ENCODE measurements at places on chromosomes 13 and 19.

- DNase-seq: no peak
Observed at GRCh38 chr13:38819053-38819452, 132.2 kb downstream of the FREM2 start.

- DNase-seq: no peak
Observed at GRCh38 chr19:23345838-23346237, 49.4 kb downstream of the ZNF91 start.

DNA sequence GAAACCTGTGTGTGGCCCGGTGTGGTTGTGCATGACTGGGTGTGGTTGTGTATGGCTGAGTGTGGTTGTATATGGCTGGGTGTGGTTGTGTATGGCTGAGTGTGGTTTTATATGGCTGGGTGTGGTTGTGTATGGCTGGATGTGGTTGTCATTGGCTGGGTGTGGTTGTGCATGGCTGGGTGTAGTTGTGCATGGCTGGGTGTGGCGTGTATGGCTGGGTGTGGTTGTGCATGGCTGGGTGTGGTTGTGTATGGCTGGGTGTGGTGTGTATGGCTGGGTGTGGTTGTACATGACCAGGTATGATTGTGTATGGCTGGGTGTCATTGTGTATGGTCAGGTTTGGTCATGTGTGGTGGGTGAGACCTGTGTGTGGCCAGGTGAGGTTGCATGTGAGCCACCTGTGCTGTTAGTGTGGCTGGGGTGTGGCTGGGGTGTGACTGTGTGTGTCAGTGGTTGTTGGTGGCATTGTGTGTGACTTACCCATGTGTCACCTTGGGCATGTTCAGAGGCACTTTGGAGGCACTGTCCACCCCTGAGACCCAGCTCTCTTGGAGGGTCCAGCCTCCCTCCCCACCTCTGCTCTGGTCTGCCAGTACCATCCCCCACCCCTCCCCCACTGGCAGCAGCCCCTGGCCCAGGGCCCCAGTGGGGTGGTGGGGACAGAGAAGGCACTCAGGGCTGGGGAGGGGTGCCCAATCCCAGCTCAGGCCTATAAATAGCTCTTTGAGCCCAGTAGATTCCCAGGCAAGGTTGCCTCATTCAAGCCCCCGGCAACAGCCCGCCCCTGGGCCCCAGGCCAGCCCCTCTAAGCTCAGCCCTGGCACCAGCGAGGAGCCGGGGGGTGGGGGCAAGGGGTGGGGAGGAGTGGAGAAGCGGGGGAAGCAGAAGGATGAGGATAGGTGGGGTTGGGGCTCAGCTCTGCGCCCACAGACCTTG lies 3.9 kb upstream of the NCAN start:
- no peak for DNase-seq

GRCh38 chr13:30735025-30735871 lies at the start of gene ALOX5AP:
Gene ALOX5AP, plus strand, starts transcription at chr13:30735543. Its CDS starts 63 bp downstream, at chr13:30735606.
- DNase-seq: no peak

DNA sequence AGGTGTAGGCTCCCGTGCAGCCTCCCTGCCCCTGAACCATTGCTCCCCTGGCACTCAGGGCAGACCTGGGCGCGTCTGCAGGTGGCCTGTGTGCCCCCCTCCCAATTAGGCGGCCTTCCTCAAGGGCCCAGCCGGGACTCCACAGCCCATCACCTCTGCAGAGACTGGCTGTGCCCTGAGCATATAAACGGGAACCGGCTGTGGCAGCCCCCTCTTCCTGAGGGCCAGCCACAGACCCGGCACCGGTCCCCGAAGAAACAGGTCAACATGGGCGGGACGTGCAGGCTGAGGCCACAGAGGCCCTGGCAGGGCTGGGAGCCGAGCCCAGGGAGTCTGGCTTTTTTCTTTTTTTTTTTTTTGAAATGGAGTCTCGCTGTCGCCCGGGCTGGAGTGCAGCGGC lies 12.0 kb downstream of the PIAS4 start:
- no peak for DNase-seq

GRCh38 chr13:34152409-34152808 lies 334.5 kb downstream of the RFC3 start:
- no peak for DNase-seq

- DNase-seq: no peak
Observed at GRCh38 chr19:8338835-8339234, 4.2 kb downstream of the KANK3 start.

DNA sequence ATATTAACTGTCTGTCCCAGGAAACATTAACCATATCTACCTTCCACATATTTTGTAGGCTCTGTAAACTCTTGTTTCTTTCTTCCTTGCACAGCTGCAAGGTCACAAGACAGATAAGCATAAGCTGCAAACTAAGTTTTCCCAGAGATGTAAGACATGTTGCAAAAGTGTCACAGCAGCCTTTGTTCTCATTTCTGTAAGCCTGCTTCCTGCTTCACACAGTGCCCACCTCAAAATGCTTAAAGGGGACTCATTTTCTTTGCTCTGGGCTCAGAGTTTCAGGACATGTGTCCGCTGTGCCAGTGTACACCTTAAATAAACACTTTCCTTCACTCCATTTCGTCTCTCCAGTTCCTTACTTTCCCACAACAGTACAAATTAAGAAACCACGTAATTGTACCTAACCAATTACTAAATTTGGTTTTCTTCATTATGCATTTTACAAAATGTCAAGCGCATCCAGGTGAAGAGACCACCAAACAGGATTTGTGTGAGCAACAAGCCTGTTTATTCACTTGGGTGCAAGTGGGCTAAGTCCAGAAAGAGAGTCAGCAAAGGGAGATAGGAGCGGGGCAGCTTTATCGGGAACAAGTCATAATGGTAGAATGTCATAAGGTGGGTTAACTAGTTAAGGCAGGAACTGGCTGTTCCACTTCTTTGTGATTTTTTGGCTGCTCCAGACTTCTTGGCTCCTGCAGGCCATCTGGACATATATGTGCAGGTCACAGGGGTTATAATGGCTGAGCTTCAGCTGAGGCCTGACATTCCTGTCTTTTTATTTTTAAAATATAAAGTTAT lies 12.7 kb upstream of the ZNF431 start:
- no peak for DNase-seq

- no peak for DNase-seq
Observed at GRCh38 chr19:33720155-33720493, 76.5 kb upstream of the KCTD15 start.

DNA sequence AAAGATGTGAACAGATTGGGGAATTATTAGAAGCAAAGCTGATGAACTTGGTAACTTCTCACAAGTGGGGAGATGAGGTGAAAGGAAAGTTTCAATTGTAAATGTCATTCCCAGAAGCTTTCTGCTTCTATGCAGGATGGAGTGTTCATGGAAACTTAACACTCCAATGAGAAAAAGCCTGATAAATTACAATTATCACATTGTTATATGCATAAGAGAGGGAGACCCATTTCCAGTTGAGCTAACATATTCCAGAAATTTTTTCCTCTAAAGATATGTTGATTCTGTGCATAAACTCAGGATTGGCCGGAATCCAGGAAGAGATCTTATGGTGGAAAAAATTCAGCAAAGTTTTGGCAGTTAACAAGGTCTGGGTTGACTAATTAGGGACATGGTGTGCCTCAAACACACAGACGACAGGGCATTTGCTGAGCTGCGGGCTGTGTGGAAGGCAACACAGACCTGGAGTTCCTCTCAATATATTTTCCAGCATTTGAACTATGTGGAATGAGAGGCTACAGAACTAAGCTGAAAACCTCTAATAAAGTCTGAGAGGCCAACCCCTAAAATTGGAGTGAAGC lies 64.9 kb upstream of the FGF14 start:
- no peak for DNase-seq

DNA sequence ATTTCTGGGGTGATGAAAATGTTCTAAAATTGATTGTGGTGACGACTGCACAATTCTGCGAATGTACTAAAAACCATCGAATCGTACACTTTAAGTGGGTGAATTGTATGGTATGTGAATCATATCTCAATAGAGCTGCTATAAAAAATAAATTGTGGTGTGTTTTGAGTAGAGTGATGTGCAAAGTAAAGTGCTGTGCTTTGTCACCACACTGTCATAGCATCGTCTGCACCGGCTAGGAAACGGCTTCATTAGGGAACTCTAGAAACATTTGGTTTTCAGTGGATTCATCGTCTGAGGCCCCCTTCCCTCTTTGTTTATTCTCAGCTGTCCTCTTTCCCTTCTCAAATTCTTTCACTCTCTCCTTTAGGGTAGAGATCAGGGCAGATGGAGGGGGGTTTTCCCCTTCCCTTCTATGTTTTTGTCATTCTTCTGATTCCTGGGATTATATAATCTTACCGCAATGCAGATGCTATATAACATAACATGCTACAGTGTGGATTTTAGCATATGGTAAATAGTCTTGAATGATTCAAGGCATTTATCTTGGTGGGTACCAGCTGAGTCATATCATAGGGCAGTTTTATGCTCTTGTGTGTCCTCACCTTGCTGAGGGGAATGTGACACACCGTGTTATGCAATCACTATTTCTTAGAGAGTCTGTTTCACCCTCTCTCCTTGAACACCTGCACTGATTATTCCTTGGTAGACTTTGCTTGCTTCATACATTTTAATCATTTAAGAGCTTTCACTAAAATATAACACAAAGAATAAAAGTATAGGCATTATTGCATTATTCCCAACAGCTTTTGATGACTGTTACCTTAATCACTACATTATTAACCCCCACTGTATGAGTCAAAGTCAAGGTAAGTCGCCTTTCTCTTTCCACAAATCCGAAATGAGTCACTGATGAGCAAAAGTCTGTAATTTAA lies 239.4 kb downstream of the DCLK1 start:
- DNase-seq: no peak

GRCh38 chr13:98452851-98453843 lies 123.8 kb downstream of the STK24 start:
- no peak for DNase-seq

DNA sequence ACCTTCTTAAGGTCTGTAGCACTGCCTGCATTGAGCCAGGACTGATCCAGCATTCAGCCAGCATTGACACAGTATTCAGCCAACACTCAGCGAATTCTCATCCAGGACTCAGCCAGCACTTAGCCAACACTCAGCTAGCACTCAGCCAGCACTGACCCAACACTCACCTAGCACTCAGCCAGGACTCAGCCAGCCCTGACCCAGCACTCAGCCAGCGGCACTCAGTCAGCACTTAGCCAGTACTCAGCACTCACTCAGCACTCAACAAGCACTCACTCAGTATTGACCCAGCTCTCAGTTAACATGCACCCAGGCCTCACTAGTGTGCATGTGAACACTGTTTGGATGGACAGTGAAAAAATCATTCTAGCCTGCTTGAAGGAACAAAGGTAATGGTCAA lies 55.0 kb downstream of the TSHZ3 start:
- DNase-seq: no peak

- no peak for DNase-seq
Observed at GRCh38 chr13:87884884-87885283, 213.7 kb downstream of the SLITRK5 start.

DNA sequence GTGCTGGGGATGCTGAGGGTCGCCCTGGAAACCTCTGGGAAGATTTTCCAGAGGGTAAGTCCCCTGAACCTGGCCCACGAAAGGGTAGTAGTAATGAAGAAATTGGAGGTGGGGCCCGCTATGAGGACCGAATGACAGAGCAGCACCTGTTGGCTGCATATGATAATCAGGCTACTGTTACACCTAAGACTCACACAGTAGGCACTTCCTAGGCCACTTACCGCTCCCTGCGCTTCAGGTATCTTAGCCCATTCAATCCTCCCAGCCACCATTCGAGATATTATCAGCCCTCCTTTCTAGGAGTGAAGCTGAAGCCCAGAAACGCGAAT lies 4.3 kb upstream of the LRFN3 start:
- DNase-seq: no peak

GRCh38 chr13:45447050-45447661 lies 17.6 kb upstream of the COG3 start:
- no peak for DNase-seq

DNA sequence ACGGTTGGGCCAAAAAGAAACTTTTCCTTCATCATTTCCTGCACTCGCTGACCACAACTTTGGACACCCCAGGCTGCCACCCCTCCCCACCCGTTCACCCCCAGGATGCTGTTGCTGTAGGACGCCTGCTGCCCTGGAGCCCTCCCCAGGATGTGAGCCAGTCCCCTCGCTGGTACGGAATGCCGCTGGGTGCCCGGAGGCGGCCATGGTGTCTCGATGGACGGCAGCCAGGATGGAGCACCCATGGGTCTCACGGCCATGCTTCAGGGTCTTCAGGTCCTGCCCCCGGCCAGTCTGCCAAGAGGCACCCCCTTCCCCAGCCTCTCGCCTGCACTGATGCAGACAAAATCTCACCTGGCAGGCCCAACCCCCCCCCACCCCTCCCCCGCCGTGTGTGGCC lies 15.4 kb upstream of the CSNK1G2 start:
- DNase-seq: no peak

DNA sequence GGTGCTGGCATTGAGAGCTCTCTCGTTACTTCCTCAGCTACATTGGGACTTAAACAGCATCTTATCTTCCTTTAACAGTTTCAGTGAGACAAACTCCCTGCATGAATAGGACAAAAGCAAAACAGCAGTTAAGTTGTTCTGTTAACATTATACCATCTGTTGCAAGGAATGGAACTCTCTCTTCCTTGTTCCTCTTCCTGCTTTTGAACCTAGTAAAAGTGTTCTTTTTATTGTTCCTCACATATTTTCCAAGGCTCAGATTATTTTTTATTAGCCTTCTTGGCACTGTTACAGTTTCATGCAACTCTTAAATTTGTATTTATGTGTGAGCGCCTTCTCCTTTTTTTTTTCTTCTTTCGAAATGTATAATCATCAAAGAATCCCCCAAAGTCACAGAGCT lies 202.6 kb upstream of the UFM1 start:
- DNase-seq: no peak

- no peak for DNase-seq
Observed at GRCh38 chr19:14795078-14795721, 16.8 kb upstream of the ADGRE2 start.

DNA sequence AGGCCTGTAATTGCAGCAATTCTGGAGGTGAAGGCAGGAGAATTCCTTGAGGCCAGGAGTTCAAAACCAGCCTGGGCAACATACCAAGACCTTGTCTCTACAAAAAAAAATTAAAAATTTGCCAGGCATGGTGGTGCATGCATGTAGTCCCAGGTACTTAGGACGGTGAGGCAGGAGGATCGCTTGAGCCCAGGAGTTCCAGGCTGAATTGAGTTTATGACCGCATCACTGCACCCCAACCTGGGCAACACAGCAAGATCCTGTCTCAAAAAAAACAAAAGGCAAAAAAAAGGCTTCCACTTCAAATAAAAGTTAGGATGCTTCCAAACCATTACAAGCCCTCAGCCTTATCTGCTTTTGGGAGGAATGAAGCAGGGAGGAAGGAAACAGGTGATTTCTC lies 5.2 kb downstream of the ZNF577 start:
- DNase-seq: no peak

DNA sequence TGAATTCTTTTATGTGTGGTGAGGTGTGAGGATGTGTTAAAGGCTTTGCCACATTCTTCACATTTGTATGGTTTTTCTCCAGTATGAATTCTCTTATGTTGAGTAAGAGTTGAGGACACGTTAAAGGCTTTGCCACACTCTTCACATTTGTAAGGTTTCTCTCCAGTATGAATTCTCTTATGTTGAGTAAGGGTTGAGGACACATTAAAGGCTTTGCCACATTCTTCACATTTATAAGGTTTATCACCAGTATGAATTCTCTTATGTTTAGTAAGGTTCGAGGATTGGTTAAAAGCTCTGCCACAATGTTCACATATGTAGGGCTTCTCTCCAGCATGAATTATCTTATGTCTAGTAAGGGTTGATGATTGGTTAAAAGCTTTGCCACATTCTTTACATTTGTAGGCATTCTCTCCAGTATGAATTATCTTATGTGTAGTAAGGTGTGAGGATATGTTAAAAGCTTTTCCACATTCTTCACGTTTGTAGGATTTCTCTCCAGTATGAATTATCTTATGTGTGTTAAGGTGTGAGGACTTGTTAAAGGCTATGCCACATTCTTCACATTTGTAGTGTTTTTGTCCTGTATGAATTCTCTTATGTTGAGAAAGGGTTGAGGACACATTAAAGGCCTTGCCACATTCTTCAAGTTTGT lies 27.1 kb downstream of the ZNF724 start:
- no peak for DNase-seq
